Suppressor macrophage (primary cell): ENCODE measurements at places on chromosomes 11 and 22.

DNA sequence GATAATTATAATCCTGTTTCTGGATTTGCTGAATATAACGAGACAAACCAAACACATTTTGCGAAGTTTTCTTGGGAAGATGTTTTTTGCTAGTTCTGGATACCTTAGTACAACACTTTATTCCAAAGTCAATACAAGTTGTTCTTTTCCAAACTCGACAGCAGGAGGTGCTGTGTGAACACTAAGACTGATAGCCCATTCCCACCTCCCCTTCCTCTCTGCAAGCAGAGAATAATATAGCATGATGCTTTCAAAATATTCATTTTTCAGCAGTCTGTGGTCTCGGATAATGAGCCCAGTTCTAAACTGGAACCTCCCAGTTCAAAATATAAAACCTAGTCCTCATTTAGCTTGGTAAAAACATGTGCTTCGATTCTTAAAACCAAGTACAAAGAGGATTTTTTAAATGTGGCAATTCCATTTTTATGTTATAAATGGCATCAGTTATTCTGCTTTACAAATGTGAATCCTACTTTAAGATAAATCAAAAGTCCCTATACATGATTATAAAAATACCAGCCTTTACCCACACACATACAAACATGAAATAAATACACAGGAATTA is 129.1 kb downstream of the DCDC1 start:
- DNase-seq = peak; percentile 38

GRCh38 chr11:76291576-76292526 is 85.5 kb upstream of the WNT11 start:
- DNase-seq = no peak

GRCh38 chr11:62592146-62592815 is 958 bp upstream of the TUT1 start:
- no peak for DNase-seq

GRCh38 chr11:63802637-63803414 is 10.4 kb upstream of the SPINDOC start:
- no peak for DNase-seq

DNA sequence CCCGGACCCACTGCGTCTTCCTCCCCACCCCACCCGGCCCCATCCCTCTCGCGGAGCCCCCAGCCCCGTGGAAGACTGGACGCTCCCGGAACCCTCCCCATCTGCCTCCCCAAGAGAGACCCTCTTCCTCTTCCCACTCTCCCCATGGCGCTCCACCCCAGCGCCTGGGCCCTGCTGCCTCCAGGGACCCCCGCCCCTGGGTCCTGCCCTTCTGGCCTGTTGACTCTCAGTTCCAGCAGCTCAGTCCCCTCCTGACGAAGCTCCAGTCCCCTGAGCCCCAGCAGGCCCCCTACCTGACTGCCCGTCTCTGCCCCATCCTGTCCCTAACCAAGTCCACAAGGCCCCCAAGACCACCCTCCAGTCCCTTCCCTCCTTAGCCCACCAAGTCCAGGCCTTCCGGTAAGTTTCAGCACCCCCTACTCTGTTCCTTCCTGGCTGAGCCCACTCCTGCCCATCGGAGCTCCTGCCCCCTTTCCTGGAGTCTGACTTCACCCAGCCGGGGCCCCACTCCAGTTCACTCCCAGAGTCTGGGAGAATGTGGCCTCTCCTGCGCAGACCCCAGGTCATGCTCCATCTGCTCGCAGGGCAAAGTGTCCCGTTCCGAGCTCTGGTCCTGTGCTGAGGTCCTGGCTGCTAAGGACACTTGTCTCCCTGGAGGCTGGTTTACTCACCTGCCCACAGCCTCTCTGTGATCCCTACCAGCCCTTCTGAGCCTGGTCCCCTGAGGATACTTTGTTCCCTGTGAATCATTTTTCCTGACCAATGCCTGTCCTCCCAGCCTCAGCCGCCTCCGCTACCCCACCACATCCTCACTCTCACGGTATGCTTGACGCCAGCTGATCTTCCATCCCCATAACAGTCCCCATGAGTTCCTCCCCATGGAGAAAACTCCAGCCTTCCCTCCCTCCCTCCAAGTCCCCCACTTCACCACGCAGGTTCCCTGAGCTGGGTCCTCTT is 722 bp downstream of the IFITM10 start:
- peak; percentile 72 for DNase-seq

DNA sequence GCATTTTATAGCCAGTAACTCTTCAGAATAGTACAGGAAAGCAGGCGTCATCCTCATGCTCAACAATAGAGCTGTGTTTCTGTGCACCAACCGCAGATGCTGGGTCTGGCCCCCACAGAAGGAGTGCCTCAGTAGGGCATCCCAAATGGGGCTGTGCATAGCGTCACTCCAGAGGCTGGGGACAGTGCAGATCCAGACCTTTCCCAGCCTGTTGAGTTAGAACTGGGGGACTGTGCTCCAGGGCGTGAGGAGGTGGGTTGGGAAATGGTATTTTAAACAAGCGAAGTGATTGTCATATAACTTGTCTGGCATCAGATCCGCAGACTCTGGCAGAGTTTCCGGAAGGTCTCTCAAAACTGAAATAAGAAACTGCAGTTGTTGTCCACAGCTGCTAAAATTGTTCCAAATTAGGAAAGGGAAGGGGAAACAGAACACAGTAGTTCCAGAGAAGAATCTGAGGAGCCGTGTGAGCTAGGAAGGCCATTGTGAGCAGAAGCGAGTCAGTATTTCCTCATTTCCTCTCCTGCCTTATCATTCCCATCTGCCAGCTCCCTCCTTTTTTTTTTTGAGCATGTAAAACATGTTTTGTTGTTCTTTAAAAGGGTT is 52.2 kb downstream of the JAM3 start:
- DNase-seq = no peak

DNA sequence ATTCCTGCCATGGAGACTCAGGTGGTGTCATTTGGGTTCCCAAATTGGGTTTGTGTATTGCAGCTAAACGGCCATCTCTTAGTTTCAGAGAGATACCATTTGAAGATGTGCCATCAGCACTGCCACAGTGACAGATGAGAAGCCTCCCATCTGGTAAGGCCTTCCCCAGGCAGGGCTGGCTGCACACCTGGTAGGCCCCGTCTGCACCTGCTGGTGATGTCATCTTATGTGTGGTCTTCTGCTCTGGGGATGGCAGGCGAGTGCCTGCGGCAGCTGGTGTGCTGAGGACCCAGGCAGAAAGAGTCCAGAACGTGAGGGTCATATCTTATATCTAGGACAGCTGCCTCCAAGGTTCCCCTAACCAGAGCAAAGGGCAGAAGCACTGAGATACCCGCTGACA is 100.6 kb downstream of the CSNK2A3 start:
- DNase-seq = no peak

GRCh38 chr22:49574205-49574880 is 253.3 kb downstream of the BRD1 start:
- DNase-seq = peak; percentile 16

DNA sequence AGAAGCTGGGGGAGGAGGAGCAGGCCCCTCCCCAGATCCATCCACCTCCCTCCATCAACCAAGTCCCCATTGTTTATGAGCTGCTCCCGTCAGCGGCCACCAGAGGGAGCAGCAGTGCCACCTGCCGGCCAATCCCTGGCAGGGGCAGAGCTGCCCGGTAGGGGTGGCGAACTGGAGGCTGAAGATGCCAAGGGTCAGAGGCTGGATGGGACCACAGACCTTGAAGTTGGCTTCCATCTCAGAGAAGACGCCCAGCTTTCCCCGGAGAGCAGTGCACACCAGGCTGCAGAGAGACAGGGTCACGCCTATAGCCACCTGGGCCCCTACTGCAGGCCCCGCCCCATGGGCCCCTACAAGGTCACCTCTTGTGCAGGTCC is 3.6 kb downstream of the FIBP start:
- DNase-seq = peak; percentile 88

DNA sequence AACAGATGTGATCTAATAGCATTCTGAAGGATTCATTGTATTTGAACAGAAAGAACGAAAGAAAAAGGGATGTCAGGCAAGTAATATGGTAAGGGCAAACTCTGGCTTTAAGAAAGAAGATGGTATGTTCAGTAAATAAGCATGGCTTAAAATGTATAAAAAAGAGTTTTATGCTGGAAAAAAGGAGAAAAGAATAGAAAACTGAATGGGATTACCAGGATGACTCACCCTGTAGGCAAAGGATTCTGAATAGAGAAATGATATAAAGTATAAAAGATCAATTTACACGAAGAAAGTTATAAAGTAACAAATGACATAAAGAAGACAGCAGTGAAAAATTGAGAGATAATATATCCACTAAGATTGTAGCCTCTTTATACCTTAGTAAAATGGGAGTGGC is 4.5 kb downstream of the CCDC82 start:
- no peak for DNase-seq

DNA sequence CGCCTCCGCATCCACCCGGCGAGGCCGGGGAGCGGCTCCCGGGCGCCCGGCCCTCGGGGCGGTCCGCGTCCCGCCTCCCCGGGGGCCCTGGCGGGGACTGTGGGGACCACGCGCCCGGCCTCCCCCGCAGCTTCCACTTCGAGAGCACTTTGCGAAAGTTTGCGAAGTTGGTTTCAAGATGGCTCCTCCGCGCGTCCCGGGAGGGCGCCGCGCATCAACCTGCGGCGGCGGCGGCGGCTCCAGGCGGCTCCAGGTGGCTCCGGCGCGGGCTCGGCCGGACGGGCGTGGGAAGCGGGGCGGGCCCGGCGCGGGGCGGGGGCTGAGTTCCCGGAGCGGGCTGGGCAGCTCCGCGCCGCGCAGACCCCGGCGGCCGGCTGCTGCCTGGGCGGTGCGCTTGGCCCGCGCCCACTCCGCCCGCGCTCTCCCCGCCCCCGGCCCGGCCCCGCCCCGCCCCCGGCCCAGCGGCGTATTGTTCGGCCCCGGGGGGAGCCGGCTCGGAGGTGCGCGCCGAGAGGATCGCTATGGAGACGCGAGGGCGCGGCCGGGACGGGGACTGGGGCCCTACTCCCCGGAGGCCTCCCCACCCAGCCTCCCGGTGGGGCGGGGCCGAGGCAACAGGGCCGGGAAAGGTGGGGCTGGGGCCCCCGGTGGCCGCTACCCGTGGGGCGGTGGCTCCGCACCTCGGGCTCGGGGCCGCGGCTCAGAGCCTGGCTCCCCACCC is at the start of gene CELSR1:
Gene CELSR1 (minus strand): TSS at position 396 of the 721 bp plus-strand sequence. CDS start 450 bp downstream, outside the sequence.
- DNase-seq = peak; percentile 68

DNA sequence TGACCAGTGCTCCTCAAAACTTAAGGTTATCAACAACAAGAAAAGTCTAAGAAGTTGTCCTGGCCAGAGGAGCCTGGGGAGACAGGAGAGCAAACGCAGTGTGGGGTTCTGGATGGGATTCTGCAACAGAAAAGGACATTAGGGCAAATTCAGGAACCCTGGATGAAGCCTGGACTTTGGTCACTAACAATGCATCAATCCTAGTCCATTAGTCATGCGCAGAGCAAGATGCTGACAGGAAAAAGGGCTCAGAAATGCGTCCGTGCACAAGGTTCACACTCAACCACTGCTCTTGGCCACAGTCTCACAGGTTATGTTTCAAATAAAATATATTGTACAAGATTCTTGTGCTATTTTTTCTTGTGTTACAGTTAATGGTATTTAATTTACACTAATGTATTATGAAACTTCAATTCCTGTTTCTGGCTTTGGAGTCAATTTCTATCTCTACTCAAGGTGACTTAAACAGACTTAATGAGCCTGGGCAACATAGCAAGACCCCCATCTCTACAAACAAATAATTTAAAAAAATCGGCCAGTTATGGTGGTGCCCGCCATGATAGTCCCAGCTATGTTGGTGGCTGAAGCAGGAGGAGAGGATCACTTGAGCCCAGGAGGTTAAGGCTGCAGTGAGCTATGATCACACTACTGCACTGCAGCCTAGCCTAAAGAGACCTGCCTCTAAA is 13.6 kb downstream of the GNB1L start:
- no peak for DNase-seq
